ENCODE measurements at places on chromosomes 7 and 10. TPM values are rescaled to one million over a fixed set of nuclear protein-coding genes. Genes with fewer than 3 reads are reported as not detected.

The MYL10 gene
- total RNA-seq = 4.1 TPM

The MCU gene
- 51.2 TPM for total RNA-seq

The OPALIN gene
- not detected for total RNA-seq

The SLC16A12 gene
- total RNA-seq = 0.18 TPM

The LAMB1 gene
- 106 TPM for total RNA-seq

The GALNT11 gene
- total RNA-seq = 50.0 TPM

The PPA1 gene
- total RNA-seq = 125 TPM

DNA sequence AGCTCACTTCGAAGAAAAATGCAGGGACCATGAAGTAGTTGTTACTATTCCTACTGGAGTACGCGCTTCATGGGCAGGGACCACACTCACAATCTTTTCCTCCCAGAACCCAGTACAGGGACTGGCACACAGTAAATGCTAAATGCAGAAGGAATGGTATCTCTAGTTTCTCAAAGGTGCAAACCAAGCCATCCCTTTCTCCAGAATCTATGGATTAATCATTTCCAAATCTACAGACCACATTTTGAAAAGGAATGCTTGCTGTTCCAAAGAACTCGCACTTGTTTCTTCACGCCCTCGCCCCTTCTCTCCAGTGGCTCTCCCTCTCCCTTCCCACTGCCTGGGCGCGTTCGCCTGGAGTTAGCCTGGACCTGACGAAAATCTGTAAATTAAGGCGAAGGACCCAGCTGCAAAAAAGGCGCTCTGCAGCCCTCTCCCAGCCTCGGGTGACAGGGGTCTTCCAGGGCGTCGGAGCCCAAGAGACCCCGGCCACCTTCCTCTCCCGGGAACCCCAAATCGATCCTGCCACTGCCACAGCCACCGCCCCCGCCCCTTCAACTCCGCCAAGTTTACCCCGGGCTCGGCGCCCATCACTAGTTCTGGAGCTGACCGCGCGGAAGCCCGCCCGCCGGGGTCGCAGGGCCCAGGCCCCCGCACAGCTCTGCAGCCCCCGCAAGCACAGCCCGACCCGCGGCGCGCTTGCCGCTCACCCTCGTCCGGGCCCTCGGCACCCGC, 527 bp downstream of the PDIA4 start:
- peak overlapping the region; percentile 63 for H3K27ac ChIP-seq
- no peaks in the 10 kb centered on the region for H3K36me3 ChIP-seq

DNA sequence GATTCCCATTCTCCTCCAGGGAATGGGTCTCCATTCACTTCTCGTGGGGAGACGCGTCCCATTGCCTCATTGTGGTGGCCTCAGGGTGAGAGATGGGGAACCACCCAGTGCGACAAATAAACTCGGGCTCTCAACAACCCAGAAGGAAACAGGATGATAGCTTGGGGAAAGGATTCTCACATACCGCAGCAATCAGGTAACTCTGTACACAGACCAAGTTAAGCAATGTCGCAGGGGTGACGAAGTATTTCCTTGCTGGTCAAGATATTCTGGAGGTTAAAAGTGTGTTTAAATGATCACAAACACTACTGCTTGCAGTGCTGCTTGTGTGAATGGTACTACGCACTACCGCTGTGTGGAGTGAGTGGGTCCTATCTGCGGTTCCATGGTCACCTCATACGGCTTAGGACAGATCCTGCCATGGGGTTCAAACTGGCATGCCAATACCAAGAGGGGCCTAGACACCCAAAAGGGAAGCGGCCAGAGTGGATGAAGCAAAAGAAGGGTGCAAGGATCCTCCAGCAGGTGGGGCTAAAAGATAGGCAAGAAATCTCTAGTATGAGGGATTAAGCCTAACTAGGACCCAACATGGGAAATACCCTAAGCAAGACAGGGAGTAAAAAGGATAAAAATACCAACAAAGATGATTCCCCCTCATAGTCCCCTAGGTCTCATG, 143.8 kb upstream of the TMEM106B start:
- peak; percentile 80 for DNase-seq
- no peak overlapping the region for H3K27ac ChIP-seq
- no peaks in the 10 kb centered on the region for H3K4me1 ChIP-seq
- no peaks in the 10 kb centered on the region for H3K27me3 ChIP-seq
- H3K36me3 ChIP-seq = no peaks in the 10 kb centered on the region
- no peak overlapping the region for H3K4me3 ChIP-seq

GRCh38 chr7:123849855-123850254, 4.9 kb downstream of the HYAL4 start:
- no peaks in the 10 kb centered on the region for H3K27me3 ChIP-seq
- no peak for DNase-seq
- H3K27ac ChIP-seq = no peak overlapping the region
- H3K36me3 ChIP-seq = no peaks in the 10 kb centered on the region
- H3K4me3 ChIP-seq = no peak overlapping the region

- H3K27ac ChIP-seq = no peak overlapping the region
- H3K4me1 ChIP-seq = peaks cover 5% of the 10 kb centered on the region
- DNase-seq = no peak
- H3K27me3 ChIP-seq = no peaks in the 10 kb centered on the region
Measured at GRCh38 chr7:135758531-135758932, 9.9 kb upstream of the FAM180A start.

GRCh38 chr10:110008518-110009339, 945 bp downstream of the ADD3 start:
- H3K4me3 ChIP-seq = peak overlapping the region; percentile 71
- no peaks in the 10 kb centered on the region for H3K36me3 ChIP-seq

GRCh38 chr10:6470894-6471618, 109.0 kb downstream of the PRKCQ start:
- H3K27ac ChIP-seq = no peak overlapping the region
- no peak for DNase-seq
- H3K36me3 ChIP-seq = no peaks in the 10 kb centered on the region

GRCh38 chr10:87960230-87960629, 96.8 kb downstream of the PTEN start:
- H3K4me1 ChIP-seq = no peaks in the 10 kb centered on the region
- H3K36me3 ChIP-seq = no peaks in the 10 kb centered on the region
- no peak overlapping the region for H3K27ac ChIP-seq

DNA sequence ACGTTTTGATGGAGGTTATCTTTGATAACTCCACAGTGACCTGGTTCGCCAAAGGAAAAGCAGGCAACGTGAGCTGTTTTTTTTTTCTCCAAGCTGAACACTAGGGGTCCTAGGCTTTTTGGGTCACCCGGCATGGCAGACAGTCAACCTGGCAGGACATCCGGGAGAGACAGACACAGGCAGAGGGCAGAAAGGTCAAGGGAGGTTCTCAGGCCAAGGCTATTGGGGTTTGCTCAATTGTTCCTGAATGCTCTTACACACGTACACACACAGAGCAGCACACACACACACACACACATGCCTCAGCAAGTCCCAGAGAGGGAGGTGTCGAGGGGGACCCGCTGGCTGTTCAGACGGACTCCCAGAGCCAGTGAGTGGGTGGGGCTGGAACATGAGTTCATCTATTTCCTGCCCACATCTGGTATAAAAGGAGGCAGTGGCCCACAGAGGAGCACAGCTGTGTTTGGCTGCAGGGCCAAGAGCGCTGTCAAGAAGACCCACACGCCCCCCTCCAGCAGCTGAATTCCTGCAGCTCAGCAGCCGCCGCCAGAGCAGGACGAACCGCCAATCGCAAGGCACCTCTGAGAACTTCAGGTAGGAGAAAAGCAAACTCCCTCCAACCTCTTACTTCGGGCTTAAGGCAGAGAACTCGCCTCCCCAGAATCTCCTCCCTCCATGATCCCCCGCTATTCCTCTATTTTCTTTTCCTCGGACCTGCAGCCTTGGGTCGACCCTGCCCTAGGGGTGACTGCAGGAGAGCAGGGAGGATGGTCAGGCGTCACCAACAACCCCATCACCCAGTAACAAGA, at the start of gene SERPINE1:
Gene SERPINE1, plus strand, starts transcription at position 454 of the 809 bp plus-strand sequence. CDS start 1,290 bp downstream, outside the sequence.
- H3K27ac ChIP-seq = peak within 1 kb of the TSS; percentile 51
- peaks cover 21% of the 10 kb centered on the region for H3K4me1 ChIP-seq
- peak; percentile 95 for DNase-seq
- no peaks in the 10 kb centered on the region for H3K27me3 ChIP-seq
- H3K4me3 ChIP-seq = peak within 1 kb of the TSS; percentile 34

DNA sequence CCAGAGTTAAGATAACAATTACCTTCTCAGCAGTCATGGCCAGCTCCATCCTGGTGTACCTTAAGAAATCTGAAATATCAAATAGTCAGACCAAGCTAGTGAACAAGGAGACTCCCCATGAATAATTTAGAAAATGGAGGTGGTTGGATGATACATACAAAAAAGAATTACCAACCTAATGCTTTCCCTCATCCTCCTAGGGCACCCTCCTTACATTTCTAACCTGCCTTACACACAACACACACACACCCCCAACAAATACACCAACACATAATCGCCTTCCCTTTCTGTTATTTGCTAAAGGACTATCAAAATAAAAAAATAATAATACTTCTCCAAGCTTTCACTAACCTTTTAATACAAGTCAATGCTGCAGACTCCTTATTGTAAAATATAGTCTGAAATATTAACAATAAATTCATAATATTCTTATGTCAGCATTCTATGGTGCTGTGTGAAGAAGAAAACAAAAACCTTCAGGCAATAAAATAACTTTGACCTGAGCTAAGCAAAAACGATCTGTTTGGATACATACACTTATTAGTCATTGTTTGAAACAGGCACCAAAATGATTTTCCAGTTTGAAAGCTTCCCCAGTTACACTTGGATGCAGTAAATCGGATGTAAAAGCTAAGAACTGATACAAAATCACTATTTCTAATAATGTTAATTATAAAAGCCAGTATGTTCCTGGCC, 3.4 kb downstream of the TWIST1 start:
- no peaks in the 10 kb centered on the region for H3K4me1 ChIP-seq
- H3K4me3 ChIP-seq = no peak overlapping the region
- no peaks in the 10 kb centered on the region for H3K27me3 ChIP-seq

DNA sequence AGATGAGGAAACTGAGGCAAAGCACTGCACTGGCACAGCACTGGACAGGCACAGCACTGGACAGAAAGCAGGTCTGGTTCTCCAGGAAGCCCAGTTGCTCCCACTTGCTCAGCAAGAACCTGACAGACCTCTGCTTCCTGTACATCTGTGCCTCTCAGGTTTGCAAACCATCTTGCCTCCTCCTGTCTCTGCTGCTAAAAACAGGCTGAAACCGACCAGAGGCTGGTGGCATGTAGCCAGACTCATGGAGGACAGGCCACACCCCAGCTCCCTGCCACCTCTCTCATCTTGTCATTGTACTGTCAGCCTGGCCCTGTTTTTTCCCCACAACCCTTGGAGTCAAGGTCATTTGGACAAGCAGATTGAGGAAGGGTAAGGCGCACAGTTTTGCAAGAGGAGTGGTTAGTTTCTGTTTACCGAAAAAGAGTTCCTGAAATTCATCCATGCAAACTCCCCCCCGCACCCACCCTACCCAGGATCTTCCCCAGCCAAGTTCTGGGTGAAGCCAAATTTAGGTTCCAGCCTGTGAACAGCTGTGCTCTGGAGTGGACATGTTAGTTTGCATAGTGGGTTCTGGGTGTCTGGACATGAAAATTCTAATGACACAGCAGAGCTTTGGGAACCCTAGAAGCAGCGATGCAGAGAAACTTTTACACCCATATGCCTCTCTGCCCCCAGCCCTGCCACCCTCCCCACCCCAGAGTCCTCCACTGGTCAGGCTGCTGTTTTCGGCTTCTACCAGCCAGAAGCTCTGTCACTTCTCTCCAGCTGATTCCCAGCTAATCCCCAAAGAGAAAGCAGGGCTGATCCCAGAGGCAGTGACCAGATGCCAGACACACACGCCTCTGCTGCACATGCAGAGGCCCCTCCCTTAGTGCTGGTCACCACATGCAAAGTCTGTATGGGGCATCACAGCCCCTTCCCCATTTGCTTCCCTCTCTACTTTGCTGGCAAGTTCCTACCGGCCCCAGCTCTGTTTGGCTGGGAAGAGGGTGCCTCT, 8.5 kb upstream of the C10orf105 start:
- peak overlapping the region; percentile 17 for H3K27ac ChIP-seq
- no peaks in the 10 kb centered on the region for H3K36me3 ChIP-seq
- DNase-seq = peak; percentile 52
- no peaks in the 10 kb centered on the region for H3K27me3 ChIP-seq
- H3K4me3 ChIP-seq = no peak overlapping the region

DNA sequence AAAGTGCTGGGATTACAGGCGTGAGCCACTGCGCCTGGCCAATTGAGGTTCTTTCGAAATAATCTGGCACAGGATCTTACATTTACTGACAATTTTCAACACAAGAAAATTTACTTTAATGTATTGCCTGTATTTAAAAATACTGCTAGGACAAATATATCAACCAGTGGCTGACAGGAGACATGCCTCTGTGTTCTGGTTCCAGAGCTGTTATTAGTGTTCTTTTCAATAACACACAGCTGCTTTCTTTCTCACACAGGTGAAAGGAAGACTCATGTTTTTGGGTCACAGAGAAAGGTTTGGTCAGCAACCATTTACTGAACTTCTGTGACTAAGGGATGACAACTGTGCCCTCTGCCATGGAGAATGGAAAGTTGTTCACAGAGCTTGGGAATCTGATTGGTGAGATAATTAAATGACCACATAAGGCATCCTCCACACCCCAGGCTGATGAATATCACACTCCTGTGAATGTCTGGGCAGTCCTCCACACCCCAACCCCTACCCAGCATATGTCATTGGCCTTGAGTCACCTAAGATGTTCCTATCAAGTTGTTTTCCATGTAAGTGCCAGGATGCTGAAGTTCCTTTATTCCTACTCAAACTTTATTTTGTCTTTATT, 180.1 kb downstream of the RAPGEF5 start:
- H3K4me3 ChIP-seq = no peak overlapping the region
- DNase-seq = no peak

DNA sequence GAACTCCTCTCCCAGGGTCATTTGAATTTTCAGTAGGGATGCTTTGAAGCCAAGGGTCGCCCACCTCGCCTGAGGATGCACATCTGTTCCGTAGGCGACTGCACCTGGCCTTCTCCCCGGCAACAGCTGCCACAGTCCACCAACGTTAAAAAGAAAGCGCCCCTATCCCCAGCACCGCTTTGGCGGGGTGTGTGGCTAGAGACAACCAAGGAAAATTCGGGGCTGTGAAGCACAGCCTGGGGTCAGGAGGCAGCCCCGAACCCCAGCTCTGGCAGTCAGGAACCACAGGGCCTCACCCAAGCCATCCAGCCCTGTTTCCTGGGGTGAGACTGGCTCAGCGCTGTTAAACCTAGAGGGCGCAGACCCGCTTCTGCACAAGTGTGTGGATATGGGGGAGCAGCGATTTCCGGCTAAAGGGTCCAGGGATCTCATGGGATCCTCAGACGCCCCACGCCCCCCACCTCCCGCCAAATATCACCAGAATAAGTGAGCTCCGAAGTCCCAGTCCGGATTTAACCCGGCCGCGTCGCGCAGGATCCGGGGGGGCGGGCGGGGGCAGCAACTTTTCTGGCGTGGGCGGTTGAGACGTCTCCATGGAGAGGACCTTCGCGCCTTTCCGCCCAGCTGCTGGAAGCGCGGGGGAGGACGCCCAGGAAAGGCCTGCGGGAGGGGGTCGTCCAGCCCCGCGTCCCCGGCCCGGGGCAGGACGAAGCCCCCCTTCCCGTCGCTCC, 822 bp downstream of the ZC3HAV1L start:
- peaks cover 44% of the 10 kb centered on the region for H3K36me3 ChIP-seq
- no peaks in the 10 kb centered on the region for H3K27me3 ChIP-seq
- H3K4me1 ChIP-seq = peaks cover 6% of the 10 kb centered on the region
- peak overlapping the region; percentile 94 for H3K4me3 ChIP-seq

Data from SJCRH30 (cell line).